CD4-positive, CD25-positive, alpha-beta regulatory T cell (primary cell): ENCODE measurements at places on chromosomes 13 and 19. TPM values are rescaled to one million over a fixed set of nuclear protein-coding genes. Genes with fewer than 3 reads are reported as not detected.

Gene LRP3
- not detected for total RNA-seq

Gene ZNF585A
- 7.5 TPM for total RNA-seq

DNA sequence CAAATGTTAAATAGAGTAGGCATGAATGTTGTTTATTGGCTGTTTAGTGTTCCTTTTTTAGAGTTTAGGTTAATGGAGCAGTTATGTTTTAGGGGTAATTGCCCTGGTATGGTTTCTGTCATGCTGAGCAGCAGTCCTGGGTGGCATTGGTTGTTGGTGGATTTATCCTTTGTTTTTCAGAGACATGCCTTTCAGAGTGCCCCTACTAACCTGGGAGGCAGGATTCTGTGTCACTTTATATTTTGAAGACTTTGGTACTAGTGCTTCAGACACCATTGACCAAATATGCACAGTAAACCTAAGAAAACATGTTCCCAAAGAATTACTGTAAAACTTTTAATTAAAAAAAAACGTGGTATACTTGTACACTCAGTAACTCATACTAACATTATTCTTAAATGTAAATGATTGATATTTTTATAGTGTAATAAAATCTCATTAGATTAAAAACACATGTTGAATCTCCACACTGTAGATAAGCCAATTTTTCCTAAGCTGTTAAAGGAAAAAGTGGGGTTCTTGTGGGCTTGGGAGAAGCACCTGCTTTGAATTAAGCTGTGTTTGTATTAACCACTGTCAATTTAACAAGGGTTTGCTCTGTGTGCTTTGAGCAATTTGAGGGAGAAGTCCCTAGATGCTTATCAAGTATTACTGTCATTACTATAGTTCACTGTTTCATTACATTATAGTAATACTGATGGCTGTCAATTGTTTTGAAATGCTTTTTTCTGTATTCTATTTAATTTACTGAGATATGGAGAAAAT is 133.2 kb downstream of the LMO7 start:
- H3K36me3 ChIP-seq = no peaks in the 10 kb centered on the region
- H3K4me1 ChIP-seq = no peaks in the 10 kb centered on the region
- no peak overlapping the region for H3K27ac ChIP-seq

DNA sequence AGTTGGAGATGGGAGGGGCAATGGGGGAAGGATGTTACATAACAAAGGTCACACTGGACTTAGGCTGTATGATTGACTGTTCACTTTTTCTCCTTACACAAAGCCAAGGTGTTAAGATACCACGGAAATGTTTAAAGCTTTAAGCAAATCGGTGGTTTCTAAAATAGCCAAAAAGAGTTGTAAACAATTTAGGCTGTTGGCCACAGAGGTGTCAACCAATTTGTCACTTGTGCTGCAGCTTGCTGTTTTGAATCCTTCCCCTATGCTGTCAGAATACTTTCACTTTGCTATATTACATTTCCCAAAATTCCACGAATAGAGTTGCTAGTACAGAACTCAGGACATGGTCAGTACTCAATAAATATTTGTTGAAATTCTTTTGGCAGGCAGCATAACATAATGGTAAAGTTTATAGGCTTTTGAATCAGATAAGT is 149.3 kb downstream of the VWA8 start:
- no peaks in the 10 kb centered on the region for H3K4me1 ChIP-seq
- H3K27ac ChIP-seq = no peak overlapping the region
- DNase-seq = no peak
- peaks cover 34% of the 10 kb centered on the region for H3K36me3 ChIP-seq

- no peak overlapping the region for H3K27ac ChIP-seq
- no peaks in the 10 kb centered on the region for H3K4me1 ChIP-seq
- no peaks in the 10 kb centered on the region for H3K27me3 ChIP-seq
- DNase-seq = no peak
These were observed 1351.8 kb upstream of the PCDH20 start for GRCh38 chr13:62767473-62767872.

- peaks cover 4% of the 10 kb centered on the region for H3K4me1 ChIP-seq
- H3K4me3 ChIP-seq = no peak overlapping the region
- H3K27ac ChIP-seq = no peak overlapping the region
- no peaks in the 10 kb centered on the region for H3K27me3 ChIP-seq
- H3K36me3 ChIP-seq = no peaks in the 10 kb centered on the region
These were observed 437.5 kb downstream of the FGF9 start for GRCh38 chr13:22108283-22108942.

DNA sequence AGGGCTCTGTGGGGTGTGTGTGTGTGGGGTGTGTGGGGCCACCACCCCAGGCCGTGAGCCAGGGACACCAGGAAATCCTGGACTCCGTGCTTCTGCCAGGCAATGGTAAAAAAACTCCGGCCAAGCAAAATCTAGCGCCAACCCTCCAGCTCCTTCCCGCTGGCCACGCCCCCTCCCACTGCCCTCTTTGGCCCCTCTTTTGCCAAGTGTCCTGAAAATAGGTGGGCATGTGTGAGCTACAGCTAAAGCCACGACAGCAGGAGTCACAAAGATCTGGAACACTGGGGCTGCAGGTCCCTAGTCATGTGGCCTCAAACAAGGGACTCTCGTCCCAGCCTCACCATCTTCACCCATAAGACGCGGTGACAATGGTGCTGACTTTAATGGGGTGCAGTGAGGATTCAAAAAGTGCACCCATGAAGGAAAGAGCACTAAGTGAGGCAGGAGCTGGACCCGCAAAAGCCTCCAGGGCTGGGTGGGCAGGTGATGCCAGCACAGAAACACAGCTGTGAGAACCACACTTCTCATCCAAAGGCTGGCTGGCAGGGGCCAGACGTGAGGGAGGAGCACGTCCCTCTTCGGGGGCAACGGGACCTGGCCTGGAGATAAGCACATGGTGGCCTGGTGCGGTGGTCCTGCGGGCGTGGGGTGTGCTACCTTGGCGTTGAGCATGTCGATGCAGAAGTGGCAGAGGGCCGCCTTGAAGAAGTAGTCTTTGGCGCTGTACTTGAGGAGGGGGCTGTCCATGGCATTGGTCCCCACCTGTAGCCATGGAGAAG is 7.5 kb upstream of the KPTN start:
- H3K4me3 ChIP-seq = no peak overlapping the region
- no peaks in the 10 kb centered on the region for H3K27me3 ChIP-seq
- H3K4me1 ChIP-seq = no peaks in the 10 kb centered on the region

GRCh38 chr13:94198681-94199080 is 280.8 kb downstream of the DCT start:
- H3K36me3 ChIP-seq = no peaks in the 10 kb centered on the region
- no peaks in the 10 kb centered on the region for H3K27me3 ChIP-seq
- no peak for DNase-seq
- no peak overlapping the region for H3K27ac ChIP-seq
- no peaks in the 10 kb centered on the region for H3K4me1 ChIP-seq

DNA sequence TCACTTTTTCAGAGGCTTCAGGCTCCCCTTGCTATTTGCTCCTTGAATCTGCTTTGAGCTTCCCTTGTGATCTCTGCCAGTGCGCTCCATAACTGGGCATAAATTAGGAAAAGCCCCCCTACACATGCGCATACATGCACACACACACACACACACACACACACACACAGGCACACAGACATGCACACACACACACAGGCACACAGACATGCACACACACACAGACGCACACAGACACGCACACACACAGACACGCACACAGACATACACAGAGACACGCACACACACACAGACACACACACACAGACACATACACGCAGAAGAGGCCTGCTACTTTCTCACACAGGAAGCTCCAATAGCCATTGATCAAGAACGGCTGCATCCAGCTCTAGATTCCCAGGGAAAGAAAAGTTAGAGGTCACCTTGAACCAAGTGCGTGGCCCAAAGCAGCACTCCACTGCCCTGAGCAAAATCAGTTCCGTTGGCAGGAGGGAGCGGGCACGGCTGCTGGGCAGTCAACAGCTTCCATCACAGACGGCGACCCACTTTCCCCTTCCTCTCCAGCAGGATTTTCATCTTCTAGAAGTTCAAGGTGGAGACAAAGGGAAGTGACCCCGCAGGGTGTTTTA is 145.6 kb downstream of the DPF1 start:
- no peaks in the 10 kb centered on the region for H3K4me1 ChIP-seq
- H3K27me3 ChIP-seq = no peaks in the 10 kb centered on the region
- DNase-seq = no peak
- H3K4me3 ChIP-seq = no peak overlapping the region
- no peak overlapping the region for H3K27ac ChIP-seq
- H3K36me3 ChIP-seq = peaks cover 3% of the 10 kb centered on the region

- no peaks in the 10 kb centered on the region for H3K4me1 ChIP-seq
- H3K36me3 ChIP-seq = no peaks in the 10 kb centered on the region
- no peak overlapping the region for H3K4me3 ChIP-seq
- DNase-seq = no peak
- no peak overlapping the region for H3K27ac ChIP-seq
- H3K27me3 ChIP-seq = no peaks in the 10 kb centered on the region
These were observed 327.2 kb downstream of the GPC5 start for GRCh38 chr13:91725646-91726045.

- no peak for DNase-seq
- H3K36me3 ChIP-seq = no peaks in the 10 kb centered on the region
- no peaks in the 10 kb centered on the region for H3K27me3 ChIP-seq
- no peaks in the 10 kb centered on the region for H3K4me1 ChIP-seq
- H3K27ac ChIP-seq = no peak overlapping the region
These were observed 4.5 kb downstream of the LILRB3 start for GRCh38 chr19:54218259-54218658.

- no peaks in the 10 kb centered on the region for H3K4me1 ChIP-seq
- no peaks in the 10 kb centered on the region for H3K27me3 ChIP-seq
- no peak overlapping the region for H3K27ac ChIP-seq
- DNase-seq = no peak
These were observed 728.9 kb upstream of the ARGLU1 start for GRCh38 chr13:107296804-107297203.

GRCh38 chr19:21568816-21569493 is 63.6 kb downstream of the ZNF429 start:
- H3K36me3 ChIP-seq = peaks cover 2% of the 10 kb centered on the region
- H3K27ac ChIP-seq = peak overlapping the region; percentile 56
- H3K4me1 ChIP-seq = no peaks in the 10 kb centered on the region
- peak; percentile 81 for DNase-seq
- H3K27me3 ChIP-seq = no peaks in the 10 kb centered on the region

- H3K36me3 ChIP-seq = no peaks in the 10 kb centered on the region
- no peak overlapping the region for H3K27ac ChIP-seq
- no peaks in the 10 kb centered on the region for H3K4me1 ChIP-seq
- no peak overlapping the region for H3K4me3 ChIP-seq
- no peaks in the 10 kb centered on the region for H3K27me3 ChIP-seq
These were observed 1516.2 kb upstream of the PCDH20 start for GRCh38 chr13:62931853-62932252.

DNA sequence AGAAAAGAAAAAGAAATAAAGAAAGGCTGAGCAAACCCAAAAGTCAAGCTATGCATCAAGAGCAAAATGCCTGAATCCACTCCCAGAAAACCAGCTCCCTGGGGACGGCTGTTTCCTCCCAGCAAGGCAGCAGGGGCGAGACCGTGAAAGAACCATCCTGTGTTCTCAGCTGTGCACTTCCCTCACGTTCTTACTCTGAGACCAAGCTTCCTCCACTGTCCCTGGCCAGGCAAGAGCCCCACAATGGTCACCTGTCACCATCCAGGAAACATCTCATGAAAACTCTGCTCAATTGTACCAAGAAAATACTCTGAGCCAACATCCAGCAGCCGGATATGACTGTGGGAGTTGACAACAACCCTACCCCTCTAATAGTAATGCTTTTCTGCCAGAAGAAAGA is 22.9 kb downstream of the RAB20 start:
- H3K27me3 ChIP-seq = no peaks in the 10 kb centered on the region
- H3K36me3 ChIP-seq = no peaks in the 10 kb centered on the region
- H3K27ac ChIP-seq = no peak overlapping the region
- DNase-seq = peak; percentile 23

- H3K36me3 ChIP-seq = no peaks in the 10 kb centered on the region
- H3K27ac ChIP-seq = no peak overlapping the region
- no peak overlapping the region for H3K4me3 ChIP-seq
- H3K4me1 ChIP-seq = peaks cover 43% of the 10 kb centered on the region
- H3K27me3 ChIP-seq = no peaks in the 10 kb centered on the region
- no peak for DNase-seq
These were observed 5.7 kb upstream of the KCNC3 start for GRCh38 chr19:50334741-50335421.

Gene LHB
- not detected for total RNA-seq

DNA sequence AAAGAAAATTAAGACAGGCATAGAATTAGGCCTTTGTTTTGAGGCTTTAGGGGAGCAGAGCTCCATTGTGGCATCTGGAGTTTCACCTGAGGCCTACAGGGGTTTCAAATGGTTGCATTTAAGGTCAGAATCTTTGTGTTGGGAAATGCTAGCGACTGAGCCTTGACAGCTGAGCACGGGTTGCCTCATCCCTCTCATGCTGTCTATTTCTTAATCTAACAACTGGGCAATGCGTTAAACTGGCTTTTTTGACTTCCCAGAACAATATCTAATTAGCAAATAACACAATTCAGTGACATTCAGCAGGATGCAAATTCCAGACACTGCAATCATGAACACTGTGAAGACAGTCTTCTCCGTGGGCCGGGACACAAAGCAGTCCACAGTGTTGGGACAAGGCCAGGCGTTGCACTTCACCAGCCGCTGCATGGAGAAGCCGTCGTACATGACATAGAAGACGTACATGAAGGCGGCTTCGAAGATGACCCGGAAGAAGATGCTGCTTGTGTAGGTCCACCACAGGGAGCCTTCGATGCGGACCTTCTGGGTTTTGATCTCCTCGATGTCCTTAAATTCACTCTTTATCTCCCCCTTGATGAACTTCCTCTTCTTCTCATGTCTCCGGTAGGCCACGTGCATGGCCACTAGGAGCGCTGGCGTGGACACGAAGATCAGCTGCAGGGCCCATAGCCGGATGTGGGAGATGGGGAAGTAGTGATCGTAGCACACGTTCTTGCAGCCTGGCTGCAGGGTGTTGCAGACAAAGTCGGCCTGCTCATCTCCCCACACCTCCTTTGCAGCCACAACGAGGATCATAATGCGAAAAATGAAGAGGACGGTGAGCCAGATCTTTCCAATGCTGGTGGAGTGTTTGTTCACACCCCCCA is 3.8 kb downstream of the GJB2 start:
- DNase-seq = no peak
- no peaks in the 10 kb centered on the region for H3K36me3 ChIP-seq
- H3K27ac ChIP-seq = no peak overlapping the region
- peaks cover 17% of the 10 kb centered on the region for H3K27me3 ChIP-seq
- peaks cover 22% of the 10 kb centered on the region for H3K4me1 ChIP-seq
- no peak overlapping the region for H3K4me3 ChIP-seq

Gene CERS4
- 20.2 TPM for total RNA-seq

DNA sequence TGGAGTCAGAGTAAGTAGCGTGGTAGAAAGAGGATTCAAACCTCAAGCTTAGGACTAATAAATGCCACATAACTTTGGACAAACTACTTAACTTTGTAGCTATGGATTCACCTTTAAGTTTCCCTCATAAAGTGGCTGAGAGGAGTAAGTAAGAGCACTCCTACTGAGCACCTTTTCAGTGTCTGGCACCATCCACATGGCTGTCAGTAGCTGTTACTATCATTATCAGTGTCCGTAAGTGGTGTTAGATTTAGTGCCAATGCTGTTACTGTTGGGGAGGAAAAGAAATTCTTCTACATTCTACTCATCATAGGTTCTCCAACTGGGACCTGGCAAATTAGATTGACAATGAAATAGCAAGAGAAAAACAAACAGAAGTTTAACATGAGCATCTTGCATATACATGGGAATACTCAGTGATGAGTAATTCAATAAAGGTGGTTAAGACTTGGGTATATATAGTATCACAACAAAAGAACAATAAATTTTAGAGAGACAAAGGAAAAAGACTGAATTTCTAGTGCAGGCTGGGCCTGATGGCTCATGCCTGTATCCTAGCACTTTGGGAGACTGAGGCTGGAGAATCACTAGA is 165.6 kb upstream of the NBEA start:
- no peak overlapping the region for H3K27ac ChIP-seq
- no peak for DNase-seq
- H3K4me1 ChIP-seq = no peaks in the 10 kb centered on the region
- H3K27me3 ChIP-seq = no peaks in the 10 kb centered on the region
- no peaks in the 10 kb centered on the region for H3K36me3 ChIP-seq
